ENCODE measurements at places on chromosomes 12 and 14. TPM values are rescaled to one million over a fixed set of nuclear protein-coding genes. Genes with fewer than 3 reads are reported as not detected.

HSPB8 gene
- polyA plus RNA-seq, result 55.1 TPM

TMCC3 gene
- 1.9 TPM for polyA plus RNA-seq

GDF3 gene
- polyA plus RNA-seq, result 0.24 TPM

AKAP3 gene
- 2.0 TPM for polyA plus RNA-seq

TMEM132D gene
- 0.11 TPM for polyA plus RNA-seq

AICDA gene
- polyA plus RNA-seq, result not detected

MAP3K9 gene
- 0.24 TPM for polyA plus RNA-seq

GLS2 gene
- polyA plus RNA-seq, result 0.34 TPM

PPP1R1A gene
- 212 TPM for polyA plus RNA-seq

RND1 gene
- 12.4 TPM for polyA plus RNA-seq

RPL36AL gene
- 367 TPM for polyA plus RNA-seq

TSHR gene
- polyA plus RNA-seq, result 0.25 TPM

LRP1-AS gene
- not detected for polyA plus RNA-seq

RAB2B gene
- 15.3 TPM for polyA plus RNA-seq

WDR20 gene
- polyA plus RNA-seq, result 8.8 TPM

RBM25 gene
- 29.7 TPM for polyA plus RNA-seq

GSKIP gene
- 6.2 TPM for polyA plus RNA-seq

EGLN3 gene
- 8.4 TPM for polyA plus RNA-seq

TPCN1 gene
- polyA plus RNA-seq, result 41.7 TPM

DLGAP5 gene
- polyA plus RNA-seq, result 0.12 TPM

CCDC196 gene
- 0.61 TPM for polyA plus RNA-seq

MORN3 gene
- polyA plus RNA-seq, result 0.39 TPM

PLBD1 gene
- polyA plus RNA-seq, result 12.9 TPM

RD3L gene
- polyA plus RNA-seq, result not detected

TAPBPL gene
- polyA plus RNA-seq, result 8.9 TPM

ANO2 gene
- polyA plus RNA-seq, result 11.7 TPM

HOXC12 gene
- polyA plus RNA-seq, result not detected

POTEM gene
- polyA plus RNA-seq, result not detected

CIROP gene
- 0.03 TPM for polyA plus RNA-seq

RAPGEF3 gene
- polyA plus RNA-seq, result 57.9 TPM

ADGRD1 gene
- 10.3 TPM for polyA plus RNA-seq

Data from adipose tissue (tissue), 3 donors.